ENCODE measurements at places on chromosomes 3 and 15.
A peak's percentile ranks its signal among the peaks of the same experiment; 100 is the strongest.

DNA sequence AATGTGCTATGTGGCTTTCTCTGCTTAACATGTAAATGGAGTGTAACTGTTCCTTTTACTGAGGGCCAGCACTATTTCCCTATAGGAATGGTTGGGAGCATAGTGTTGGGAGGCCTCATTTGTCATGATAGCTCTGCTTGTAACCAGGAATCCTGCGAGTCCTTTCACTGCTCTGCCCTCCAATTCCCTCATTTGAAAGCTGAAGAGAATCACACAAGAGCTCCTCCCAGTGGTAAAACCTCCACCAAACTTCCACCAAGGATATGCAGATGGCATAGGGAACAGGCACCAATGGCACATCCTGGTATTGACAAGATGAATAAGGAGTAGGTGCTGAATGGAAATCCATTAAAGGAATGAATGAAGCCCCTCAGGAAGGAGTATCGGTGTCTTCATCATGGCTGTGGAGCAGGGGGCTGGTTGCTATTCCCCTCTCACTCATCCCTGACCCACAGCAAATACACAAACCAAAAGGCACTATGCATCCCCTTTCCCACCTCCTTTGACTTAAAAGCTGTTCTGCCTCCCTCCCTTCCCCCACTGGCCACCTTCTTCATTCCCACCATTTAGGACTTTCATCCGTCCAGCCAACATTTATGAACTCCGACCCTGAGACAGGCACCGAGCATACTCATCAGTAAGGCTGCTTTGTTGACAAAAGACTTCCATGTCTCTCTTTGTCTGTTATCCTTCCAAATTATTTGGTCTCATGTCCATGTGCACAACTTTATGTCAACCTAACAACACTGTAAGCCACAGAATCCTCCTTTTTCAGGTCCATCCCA, 560.8 kb downstream of the FOXP1 start:
- no peak for DNase-seq

GRCh38 chr3:160637086-160637485, 39.9 kb upstream of the ARL14 start:
- no peak for DNase-seq

DNA sequence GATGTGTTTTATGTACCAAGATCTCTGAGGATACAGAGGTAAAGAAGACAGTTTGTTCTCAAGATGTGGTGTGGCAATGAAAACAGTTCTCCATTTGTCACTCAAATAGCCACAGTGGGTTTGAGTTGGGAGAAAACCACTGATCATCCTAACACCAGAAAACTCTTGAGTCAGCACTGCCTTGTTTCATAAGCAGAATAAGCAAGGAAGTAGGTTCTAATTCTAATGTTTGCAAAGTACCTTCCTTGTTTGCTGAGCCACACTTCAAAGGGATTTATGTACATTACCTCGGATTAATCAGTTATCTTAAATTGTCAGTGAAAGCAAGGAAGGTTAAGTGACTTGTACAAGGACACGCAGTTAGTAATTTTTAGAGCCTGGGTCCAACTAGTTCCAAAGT, 107.8 kb upstream of the BOC start:
- DNase-seq = no peak

DNA sequence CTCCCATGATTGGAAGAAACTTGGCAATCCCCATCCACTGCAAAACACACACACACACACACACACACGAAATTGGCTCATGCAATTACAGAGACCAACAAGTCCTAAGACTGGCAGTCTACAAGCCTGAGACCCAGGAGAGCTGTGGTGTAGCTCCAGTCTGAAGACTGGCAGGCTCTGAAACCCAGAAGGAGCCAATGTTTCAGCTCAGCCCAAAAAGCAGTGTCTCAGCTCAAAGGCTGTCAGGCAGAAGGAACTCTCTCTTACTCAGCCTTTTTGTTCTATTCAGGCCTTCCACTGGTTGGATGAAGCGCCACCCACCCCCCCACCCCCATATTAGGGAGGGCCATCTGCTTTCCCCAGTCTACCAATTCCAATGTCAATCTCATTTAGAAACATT, 32.1 kb downstream of the MESD start:
- DNase-seq = peak; percentile 53

GRCh38 chr3:23811919-23812318, 6.2 kb downstream of the UBE2E1 start:
- no peak for DNase-seq

Measured in NCI-H446 (cell line).